Stimulated activated CD4-positive, alpha-beta T cell treated with anti-CD3 and anti-CD28 coated beads, Interleukin-2, amount 100 ng/mL, for 24 hours (primary cell): ENCODE measurements at places on chromosomes 5 and 9.
A peak's percentile ranks its signal among the peaks of the same experiment; 100 is the strongest.

GRCh38 chr9:31355159-31355882, 1029.1 kb upstream of the ACO1 start:
- DNase-seq, result no peak

- DNase-seq, result no peak
These were observed 178.2 kb upstream of the S1PR3 start for GRCh38 chr9:88812938-88813637.

DNA sequence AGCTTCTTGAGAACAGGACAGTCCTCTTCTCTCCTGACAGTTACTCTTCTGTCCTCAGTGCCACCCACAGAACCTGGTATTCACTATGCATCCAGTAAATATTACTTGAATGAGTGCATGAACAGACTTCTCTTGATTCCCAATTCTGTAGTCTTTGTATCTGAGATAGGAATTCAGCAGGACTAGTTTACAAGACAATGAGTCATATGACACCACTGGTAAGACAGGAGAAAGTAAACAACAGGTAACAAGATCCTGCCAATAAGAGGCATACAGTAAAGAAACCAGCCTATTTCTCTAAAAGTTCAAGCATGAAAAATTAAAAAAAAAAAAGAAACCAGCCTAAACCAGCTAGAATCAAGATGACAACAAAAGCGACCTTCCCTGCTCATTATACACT, 6.2 kb downstream of the ZNF883 start:
- no peak for DNase-seq

DNA sequence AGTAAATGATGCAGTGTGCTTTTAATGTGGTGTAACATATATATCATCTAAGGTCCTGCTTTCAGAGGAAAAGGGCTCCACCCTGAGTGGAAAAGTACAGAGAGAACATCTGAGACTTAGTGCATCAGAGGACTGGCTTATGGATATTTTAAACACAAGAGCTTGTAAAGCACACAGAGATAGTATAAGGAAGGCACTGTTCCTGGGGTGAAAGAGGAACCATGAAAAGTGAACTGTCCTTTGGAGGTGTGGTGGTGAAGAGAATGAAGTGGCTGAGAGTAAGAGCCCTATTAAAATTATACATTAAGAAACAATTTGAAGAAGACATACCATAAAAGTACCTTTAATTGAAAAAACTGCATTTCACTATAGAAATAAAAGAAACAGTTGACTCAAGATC, 68.9 kb downstream of the CSF2 start:
- no peak for DNase-seq

- no peak for DNase-seq
These were observed 500.0 kb upstream of the C9orf72 start for GRCh38 chr9:28073270-28073669.

DNA sequence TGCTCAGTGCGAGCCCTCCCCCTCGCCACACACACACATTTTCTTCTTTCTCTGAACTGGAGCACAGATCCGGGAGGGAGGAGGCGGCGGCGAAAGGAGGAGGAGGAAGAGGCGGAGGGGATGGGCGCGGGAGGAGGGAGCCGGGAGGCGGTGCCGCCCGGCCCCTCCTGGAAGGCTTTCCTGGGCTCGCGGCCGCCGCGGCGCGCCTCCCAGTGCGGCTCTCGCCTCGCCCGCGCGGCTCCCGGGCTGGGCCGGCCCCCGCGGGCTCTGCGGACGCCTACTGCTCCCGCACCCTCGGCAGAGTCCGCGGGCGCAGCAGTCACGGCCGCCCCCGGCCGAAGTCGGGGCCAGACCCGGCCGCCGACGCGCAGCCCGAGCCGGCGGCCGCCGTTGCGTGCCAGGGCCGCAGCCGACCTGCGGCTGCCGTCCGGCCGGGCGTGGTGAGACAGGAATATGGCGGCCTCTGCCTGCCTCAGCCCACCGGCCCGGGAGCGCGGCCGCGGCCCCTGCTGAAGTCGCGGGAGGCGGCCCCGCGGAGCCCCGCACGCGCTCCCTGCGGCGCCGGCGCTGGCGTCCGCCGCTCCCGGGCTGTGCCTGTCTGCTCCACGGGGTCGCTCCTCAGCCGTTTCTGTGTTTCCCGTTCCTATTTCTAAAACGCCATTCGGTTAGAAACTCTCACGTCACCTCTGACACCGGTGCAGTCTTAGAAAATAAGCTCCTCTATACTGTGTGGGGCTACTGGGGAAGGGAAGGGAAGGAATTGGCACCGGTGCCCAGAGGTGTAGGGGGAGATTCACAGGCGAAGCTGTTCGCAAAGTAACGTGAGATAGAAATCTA, 500 bp upstream of the GNAQ start:
- peak; percentile 81 for DNase-seq

DNA sequence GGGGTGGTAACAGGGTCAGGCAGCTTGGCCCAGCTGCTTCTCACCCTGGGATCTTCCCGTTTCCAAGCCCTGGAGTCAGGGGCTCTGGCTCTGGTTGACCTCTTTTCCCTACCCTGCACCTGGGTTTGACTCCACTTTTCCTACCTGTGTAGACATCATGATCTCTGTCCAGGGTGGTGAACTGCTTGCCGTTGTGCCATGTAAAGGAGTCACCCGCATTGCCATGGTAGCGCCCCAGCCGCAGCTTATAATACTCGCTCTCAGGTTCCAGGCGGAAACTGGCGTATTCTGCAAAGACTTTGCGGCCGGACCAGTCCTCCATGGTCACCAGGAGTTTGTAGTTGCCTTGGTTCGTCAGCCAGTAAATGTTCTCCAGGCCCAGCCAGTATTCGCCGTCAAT, 30.9 kb downstream of the ANGPTL2 start:
- DNase-seq, result no peak

DNA sequence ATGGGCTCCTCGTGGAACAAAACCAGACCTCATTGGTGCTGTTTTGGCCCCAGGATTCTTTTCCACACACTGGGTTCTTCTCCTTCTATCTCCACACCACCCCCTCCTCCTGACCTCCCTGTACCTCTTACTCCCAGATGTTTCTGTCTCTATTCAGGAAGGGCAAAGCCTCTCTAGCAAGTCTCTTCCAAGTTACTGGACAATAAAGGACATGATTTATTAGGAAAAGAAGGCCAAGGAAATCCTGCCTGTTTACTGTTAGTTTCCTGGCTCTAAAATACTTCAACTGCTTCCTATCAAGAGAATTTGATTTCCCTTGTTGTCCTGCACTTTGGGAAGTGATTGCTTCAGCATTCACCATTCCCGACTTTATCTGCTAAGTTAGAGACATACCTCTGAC, 262.0 kb downstream of the SAXO1 start:
- no peak for DNase-seq

GRCh38 chr5:14351086-14351661, 208.0 kb downstream of the TRIO start:
- DNase-seq, result no peak

DNA sequence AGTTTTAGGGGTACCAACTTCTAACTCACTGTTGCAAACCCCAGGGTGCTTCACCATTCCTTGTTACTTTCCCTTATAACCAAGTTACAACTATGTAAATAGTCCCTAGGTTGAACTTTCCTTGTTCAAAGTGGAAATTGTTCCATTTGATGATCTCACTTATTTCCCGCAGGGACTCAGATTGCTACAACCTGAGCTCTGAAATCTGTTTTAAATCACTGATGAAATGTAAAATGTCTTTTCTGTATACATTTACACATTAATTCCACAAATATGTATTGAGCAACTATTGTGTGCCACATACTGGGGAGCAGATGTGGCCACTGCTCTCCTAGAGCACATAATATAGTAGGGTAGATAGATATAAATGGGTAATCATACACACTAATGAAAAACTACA, 69.1 kb upstream of the TARS1 start:
- DNase-seq, result no peak

DNA sequence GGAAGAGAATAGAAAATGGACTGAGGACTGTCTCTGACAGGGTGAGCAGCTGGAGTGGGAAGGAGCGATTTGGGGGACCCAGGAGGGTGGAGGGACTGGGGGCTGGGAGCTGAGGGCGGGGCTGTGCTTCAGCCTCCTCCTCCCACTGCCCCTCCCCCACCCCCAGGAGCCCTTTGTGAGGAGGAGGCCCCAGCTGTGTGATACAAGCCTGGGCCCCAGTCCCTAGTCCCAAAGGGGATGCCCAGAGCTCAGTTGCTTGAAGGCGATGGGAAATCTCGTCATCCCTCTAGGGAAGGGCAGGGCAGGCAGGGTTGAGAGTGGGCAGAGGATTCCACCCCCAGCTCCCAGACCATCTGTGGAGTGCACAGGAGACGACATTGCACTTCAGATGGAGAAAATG, at the start of gene SPATA31E1:
TSS of gene SPATA31E1 (plus strand) at position 251 of the 400 bp plus-strand sequence. CDS start at position 266, 15 bp downstream.
- DNase-seq, result no peak

- DNase-seq, result no peak
These were observed 25.0 kb upstream of the MATR3 start for GRCh38 chr5:139268364-139269202.

DNA sequence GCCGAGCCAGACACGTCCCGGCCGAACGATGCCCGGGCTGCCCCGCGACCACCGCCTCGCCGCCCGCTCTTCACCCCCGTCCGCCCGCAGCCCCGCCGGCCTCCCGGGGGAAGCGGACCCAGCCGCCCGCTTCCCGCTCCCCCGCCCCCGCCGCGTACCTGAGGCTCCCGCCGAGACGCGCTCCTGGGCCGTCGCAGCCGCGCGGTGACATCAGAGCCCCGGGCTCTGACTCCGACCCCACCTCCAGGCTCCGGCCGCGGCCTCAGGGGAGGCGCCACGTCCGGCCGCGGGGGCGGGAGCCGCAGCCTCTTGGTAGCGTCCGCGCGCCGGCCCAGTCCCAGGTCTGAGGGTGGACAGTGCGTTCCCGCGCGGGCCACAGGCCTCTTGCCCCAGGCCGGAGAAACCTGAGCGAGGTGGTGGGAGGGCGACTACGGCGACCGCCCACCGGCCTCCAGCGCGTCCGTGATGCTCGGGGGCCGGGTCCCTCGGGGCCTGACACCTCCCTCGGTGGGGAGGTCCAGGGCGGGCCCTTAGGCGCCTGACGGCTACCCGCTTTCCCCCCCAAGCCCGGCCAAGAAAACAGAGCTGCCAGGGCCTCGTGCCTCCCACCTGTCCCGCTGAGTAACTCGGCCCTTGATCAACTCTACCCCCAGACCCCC, at the start of gene SHROOM1:
TSS of gene SHROOM1 (minus strand) at position 212 of the 659 bp plus-strand sequence. CDS start 4,507 bp downstream, outside the sequence.
- peak; percentile 53 for DNase-seq

DNA sequence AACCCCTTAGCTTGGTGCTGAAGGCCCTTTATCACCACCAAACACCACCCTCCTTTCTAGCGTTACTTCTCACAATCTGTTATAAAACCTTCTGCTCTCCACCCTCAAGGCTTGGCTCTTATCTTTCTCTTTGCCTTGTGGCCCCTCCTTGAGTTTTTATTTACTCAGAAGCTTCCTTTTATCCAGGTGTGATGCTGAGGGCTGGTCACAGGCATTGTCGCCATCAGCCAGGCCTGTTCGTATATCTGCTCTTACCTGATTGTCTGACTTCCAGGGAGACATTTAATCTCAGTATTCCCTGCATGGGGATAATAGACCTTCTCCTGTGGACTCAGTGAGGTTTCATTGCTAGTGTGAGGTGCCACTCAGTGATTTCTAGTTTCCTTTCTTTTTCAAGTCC, 34.2 kb downstream of the MEGF10 start:
- DNase-seq, result no peak

DNA sequence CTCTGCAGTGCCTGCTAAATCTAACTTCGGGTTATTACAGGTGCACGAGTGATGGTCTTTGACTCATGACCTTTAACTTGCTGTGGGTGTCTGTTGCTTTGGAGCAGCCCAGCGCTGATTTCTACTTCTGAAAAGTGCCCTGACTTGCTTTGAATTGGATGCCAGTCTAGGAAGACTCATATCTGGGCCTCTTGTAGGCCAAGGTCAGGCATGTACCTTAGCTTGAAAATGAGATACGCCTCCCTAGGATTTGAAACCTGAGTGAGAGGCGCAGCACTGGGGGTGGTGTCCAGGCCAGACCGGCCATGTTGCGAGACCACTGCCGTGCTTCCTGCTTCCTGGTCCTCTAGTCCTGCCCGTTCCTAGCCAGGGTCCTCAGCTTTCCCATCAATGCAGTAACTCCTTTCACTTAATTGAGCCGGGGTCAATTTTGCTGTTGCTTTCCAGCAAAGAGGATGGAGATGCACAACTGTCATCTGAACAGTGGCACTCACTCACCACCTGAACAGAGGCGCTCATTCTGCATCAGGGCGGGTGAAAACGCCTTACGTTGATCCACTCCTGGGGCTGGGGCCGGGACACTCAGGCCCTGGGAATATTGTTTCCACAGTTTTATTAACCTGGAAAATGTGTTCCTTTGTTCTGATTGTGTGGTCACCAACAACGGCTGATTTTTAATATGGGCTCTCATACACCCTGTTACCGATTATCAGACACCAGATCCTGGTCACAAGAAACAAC, 14.3 kb downstream of the PCAT7 start:
- no peak for DNase-seq

GRCh38 chr9:76271755-76272154, 122.5 kb downstream of the RFK start:
- no peak for DNase-seq

- no peak for DNase-seq
These were observed 277.1 kb downstream of the NR3C1 start for GRCh38 chr5:143126174-143127019.

DNA sequence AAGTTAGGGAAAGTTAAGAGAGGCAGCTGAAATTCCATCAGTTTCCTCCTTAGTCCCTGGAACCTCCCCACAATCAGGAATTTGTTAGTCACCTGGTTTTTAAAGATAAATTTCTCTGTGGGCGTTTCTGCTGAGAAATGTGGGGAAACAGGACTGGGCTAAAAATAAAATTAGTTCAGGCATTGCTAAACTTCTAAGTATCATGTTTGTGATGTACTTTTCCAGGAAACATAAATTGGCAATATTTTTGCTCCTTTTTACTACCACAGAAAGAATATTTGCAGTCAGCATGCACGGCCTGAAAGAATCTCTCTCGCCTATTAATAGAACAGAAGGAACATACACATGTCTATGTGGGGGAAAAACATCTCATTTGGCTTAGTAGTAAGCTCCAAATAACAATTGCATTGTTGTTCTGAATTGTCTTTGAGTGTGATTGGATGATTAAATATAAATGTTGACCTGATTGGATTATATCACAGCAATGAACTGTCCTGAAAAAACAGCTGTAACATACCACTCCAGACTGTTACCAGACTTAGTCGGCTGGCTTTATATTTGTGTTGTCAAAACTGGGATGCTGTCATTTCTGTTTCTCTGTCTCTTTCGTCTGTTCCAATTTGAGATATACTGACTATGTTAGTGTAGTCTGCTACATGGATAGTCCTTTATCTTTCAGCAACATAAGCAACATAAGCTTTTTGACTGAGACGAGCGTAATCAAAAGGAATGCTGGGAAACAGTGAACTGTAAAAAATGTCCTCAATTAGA, 12.9 kb downstream of the TJP2 start:
- DNase-seq, result no peak

DNA sequence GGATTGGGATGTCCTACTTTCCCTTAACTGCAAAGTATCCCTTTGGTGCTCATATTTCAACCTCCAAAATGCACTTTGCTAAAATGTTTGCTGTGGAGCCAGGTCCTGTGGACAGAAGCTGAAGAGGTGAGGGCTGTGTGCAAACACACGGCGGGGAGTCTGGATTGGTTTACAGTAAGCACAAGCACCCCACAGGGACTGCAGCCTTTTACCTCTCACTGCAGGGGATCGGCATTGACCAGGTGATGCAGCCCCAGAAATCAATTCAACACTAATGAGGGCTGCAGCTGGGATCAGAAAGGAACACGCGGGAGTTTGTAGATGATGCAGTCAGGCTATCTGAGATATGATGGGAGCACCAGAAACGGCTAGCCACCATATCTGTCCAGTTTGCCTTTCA, 450.9 kb downstream of the CCDC171 start:
- DNase-seq, result no peak
